ENCODE measurements at places on chromosomes 4 and X. TPM values are rescaled to one million over a fixed set of nuclear protein-coding genes. Genes with fewer than 3 reads are reported as not detected.

GRCh38 chr4:629636-629914, 4.2 kb downstream of the PDE6B start:
- no peak for DNase-seq

The ADH1B gene
- total RNA-seq: 703 TPM

DNA sequence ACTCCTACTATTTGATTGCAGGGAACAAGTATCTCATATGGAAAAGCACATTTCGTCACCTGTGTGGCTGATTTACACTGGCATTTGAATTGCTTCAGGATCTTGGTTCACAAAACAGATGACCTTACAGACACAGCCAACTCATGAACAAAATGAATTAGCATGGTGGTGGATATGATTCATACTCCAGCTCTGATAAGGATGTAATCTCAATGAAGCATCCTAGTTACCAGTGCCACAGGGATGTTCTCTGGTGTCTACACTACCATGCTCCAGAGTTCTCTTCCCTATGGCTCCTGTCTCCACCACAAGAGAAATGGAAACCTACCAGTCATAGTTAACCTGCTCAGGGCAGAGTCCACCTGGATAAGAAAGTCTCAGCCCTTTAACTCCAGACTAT, 40.7 kb downstream of the TEC start:
- DNase-seq: no peak

DNA sequence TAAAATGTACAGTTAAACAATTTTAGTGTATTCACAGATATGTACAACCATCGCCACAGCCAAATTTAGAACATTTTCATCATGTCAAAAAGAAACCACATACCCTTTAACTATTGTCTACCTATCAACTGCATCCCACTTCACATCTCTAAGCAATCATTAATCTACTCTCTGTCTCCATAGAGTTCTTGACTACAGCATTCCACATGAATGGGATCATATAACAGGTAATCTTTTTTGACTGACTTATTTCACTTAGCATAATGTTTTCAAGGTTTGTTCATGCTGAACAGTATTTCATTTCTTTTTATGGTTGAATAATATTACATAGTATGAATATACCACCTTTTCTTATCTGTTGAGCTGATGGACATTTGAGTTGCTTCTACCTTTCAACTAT, 281.4 kb upstream of the EDA2R start:
- no peak for DNase-seq

The SHROOM2 gene
- total RNA-seq: 8.7 TPM

GRCh38 chr4:3522326-3522640, 9.9 kb downstream of the LRPAP1 start:
- peak; percentile 6 for DNase-seq

- no peak for DNase-seq
Observed at GRCh38 chr4:120568731-120569130, 353.8 kb downstream of the PRDM5 start.

DNA sequence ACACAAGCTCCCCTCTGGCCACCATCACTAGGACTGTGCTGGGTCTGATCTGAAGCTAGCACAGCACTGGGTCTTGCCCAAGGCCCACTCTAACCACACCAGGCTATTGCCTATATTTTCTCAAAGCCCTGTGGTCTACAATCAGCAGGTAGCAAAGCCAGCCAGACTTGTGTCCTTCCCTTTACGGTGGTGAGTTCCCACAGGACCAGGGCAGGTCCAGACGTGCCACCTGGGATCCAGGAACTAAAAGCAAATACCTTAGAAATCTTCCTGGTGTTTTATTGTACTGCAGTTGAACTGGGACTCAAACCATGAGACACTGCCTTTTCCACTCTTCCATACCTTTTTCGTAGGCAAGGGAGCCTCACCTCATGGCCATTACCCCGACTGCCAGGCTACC, 9.0 kb upstream of the MAGEC2 start:
- DNase-seq: no peak

DNA sequence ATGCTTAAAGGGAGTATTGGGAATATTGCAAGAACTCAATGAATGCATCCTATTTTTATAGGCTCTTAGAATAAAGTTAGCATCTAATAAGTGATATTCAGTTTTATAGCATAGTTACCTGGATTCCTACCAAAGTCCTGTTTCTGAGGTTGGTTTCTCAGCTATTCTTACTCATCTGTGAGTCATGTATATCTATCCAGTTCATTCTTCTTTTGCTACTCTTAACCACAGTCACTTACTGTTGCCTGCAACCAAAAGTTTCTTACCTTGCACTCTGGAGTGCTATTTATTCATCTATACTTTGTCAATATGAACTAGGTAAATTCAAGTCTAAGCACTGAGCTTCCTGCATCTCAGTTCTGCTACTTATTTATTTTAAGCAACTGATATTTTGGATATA, 322.5 kb downstream of the HS3ST1 start:
- no peak for DNase-seq

- no peak for DNase-seq
Observed at GRCh38 chrX:40380655-40381488, 199.9 kb upstream of the ATP6AP2 start.

GRCh38 chrX:25015486-25016360, at the start of gene ARX:
Gene ARX, minus strand, starts transcription at chrX:25015965. Its CDS starts 228 bp downstream, at chrX:25015737.
- DNase-seq: no peak

The JADE3 gene
- 6.9 TPM for total RNA-seq

The SMIM10L2A gene
- not detected for total RNA-seq

The POU3F4 gene
- total RNA-seq: not detected

The MAGEA2B gene
- total RNA-seq: not detected

GRCh38 chr4:169810325-169811323, 52.9 kb upstream of the HPF1 start:
- no peak for DNase-seq

DNA sequence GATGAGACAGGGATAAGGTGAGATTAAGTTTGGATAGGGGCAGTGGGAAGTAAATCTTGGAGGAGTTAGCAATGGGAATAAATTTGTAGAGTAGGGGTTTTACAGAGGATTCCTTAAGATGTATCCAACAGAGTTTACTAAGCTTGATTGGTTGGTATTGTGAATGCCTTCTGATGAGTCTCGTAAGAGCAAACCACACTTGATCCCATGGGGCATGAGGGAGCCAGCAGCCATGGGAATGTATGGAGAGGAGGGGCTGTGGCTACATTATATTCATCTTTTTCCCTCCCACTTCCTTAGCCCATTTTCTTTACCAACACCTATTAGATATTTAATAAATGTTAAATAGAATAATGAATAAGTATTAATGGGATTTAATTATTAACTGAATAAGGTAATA, 126.6 kb upstream of the NDST3 start:
- no peak for DNase-seq
